ENCODE measurements at places on chromosomes 5 and 9.

- DNase-seq, result no peak
Observed at GRCh38 chr9:83511051-83511450, 27.1 kb downstream of the FRMD3 start.

- no peak for DNase-seq
Observed at GRCh38 chr9:117411547-117411946, 3.3 kb downstream of the ASTN2 start.

DNA sequence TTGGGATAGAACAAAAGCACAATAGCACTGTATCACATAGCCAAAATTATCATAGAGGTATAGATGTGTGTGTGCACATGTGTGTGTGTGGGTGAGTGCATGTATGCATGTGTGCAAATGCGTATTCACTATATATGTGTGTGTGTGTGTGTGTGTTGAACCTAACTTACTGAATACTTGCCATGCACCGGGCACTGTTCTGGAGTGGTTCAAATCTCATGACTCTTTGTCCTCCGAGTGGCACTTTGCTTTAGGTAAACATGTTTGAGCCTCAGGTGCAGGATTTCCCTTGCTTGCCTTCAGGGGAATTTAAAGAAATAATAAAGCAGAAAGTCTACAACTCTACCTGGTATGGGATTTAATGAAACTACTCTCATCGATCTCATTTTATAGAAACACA lies 183.5 kb upstream of the GDNF start:
- no peak for DNase-seq

GRCh38 chr9:87973730-87974292 lies 522 bp downstream of the CDK20 start:
- no peak for DNase-seq

DNA sequence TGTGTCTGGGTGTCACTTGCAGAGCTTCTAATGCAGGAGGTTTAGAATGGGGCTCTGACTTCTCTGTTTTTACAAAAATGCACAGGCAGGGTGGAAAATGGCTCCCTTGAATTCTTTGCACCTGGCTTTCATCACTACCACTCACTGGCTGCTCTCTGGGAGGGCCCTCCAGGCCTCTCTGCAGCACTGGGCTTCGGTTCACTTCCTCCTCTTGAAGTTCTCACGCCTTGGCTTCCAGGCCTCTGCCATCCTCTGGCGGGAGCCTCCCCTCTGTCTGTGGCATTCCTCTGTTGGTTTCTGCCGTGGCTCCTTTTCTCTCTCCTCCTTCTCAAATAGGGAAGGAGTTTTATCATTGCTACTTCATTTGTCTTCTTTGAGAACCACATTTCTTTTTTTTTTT lies 2.8 kb upstream of the PRLR start:
- DNase-seq, result no peak

- no peak for DNase-seq
Observed at GRCh38 chr5:16568875-16569580, 47.8 kb downstream of the RETREG1 start.

GRCh38 chr9:114465906-114466900 lies 39.1 kb downstream of the WHRN start:
- DNase-seq, result no peak

DNA sequence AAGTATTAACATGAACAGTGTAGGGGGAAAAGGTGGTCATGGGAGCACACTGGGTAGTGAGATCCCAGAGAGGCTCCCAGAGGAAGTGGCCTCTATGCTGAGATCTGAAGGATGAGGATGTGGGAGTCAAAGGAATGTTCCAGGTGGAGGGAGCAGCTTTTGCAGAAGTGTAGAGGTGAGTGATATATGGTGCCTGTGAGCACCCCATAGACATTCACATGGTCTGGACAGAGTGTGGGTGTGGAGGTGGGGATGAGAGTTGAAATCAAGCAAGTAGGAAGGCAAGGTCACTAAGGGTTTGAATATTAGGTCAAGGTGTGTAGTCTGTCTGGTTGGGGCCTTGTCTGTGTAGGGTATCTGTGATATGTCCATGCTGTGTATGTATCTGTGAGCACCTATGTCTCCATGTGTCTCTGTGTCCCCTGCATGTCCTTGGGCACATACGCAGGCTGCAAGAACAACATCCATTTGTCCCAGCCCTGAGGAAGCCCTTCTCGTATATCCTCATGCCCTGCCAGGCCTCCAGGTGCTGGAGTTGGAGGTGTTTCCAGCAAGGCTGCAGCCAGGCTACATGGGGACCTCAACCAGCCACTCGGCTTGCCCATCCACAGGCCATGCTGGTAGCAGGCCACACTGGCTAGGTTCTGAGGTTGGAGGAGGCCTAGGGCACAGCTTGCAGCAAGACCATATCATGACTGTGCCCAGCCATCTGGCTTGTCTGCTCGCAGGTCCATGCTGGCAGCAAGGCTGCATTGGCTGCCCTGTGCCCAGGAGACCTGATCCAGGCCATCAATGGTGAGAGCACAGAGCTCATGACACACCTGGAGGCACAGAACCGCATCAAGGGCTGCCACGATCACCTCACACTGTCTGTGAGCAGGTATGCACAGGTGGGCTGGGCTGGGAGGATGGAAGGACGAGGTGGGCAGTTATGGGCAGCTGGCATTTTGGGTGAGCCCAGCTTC lies 4.7 kb downstream of the PDLIM4 start:
- DNase-seq, result no peak

GRCh38 chr5:10364186-10364689 lies 10.7 kb downstream of the MARCHF6 start:
- DNase-seq, result no peak

- DNase-seq, result no peak
Observed at GRCh38 chr5:155081618-155082017, 68.1 kb downstream of the KIF4B start.

DNA sequence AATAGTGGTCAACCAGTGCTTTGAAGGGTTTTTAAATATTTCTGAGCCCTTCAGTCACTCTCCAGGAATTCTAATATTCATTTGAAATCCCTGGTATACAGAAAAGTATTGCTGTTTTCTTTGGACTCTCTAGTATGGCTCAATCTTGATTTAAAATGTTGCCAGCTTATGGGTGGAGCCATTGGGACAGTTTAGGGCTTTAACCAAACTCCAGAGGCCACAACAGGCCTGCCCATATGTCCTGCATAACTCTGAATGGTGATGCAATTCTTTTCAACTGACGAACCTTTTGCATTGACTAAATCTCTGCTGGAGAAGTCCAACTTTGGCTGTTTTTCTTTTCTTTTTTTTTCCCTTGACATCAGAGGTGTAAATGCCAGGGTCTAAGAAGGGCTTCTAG lies 10.3 kb upstream of the ANKHD1 start:
- DNase-seq, result no peak

GRCh38 chr5:100683881-100684280 lies 148.7 kb downstream of the FAM174A start:
- no peak for DNase-seq
